ENCODE measurements at places on chromosomes 1 and 21. TPM values are rescaled to one million over a fixed set of nuclear protein-coding genes. Genes with fewer than 3 reads are reported as not detected.

DNA sequence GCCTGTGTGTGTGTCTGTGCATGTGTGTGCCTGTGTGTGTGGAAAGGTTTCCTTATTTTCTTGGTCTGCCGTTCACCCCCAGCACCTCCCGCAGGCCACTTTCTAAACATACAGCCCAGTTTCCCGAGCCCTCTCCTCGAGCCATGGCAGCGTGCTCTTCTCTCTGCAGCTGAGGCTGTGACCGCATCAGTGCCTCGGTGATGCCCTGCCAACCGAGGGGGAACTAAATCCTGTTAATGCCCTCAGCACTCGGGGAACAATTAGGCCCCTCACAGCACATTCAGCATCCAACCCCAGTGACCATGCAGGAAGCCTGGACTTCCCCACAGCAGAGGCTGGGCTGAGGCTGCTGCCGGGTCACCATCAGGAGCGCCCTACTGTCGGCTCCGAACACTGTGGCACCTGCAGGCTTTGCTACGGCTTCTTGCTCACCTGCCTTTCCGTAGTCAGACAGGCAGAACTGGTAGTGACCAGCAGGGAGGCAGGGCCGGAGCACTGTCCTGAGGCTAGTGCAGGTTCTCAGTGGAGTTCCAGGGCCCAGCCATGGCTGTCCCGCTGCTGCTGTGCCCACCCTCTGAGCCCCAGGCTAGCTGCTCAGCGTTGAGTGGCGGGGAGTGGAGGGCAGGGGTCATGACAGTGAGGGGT lies 8.1 kb downstream of the GPR137B start:
- no peak for DNase-seq

GRCh38 chr1:184649451-184649888 lies 105.2 kb downstream of the EDEM3 start:
- DNase-seq = no peak

The CD34 gene
- 58.7 TPM for total RNA-seq

The CA14 gene
- 1.4 TPM for total RNA-seq

DNA sequence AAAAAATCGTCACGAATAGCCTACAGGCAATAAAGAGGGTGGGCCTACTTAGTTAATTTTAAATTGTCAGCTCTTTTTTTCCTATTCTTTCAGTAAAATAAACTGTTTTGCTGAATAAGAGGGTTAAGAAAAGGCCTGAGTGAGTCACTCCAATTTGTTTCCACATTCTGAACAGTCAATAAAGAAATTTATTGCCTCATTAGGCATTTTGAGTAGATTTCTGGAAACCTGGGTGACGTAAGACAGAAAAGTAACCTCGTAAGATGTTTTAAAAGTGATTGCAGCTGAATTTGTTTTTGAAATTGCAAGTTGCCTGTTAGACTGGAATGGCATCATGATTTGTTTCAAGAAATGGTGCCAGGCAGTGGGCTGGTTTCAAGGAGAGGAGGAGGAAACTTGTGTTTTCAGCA lies 439.3 kb downstream of the USP25 start:
- DNase-seq = no peak

The GFI1 gene
- total RNA-seq = 0.36 TPM

The NBPF4 gene
- not detected for total RNA-seq

DNA sequence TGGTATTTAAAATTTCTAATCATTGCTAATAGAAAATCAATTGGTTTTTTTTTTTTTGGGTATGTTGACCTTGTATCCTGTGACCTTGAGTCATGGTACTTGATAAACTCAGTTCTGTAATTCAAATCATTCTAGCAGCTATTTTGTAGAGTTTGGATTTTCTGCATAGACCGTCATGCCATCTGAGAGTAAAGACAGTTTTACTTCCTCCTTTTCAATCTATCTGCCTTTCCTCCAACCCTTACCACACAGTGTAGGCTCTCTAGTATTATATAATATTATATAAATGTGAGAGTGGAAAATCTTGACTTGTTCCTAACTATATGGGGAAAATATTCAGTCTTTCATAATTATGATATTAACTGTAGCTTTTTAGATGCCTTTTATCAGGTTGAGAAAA lies 7.0 kb downstream of the TDRD5 start:
- no peak for DNase-seq

The EPHA2 gene
- 3.3 TPM for total RNA-seq

Measured in sigmoid colon (tissue), 7 donors.